ENCODE measurements at places on chromosomes 3 and 15.
A peak's percentile ranks its signal among the peaks of the same experiment; 100 is the strongest.

DNA sequence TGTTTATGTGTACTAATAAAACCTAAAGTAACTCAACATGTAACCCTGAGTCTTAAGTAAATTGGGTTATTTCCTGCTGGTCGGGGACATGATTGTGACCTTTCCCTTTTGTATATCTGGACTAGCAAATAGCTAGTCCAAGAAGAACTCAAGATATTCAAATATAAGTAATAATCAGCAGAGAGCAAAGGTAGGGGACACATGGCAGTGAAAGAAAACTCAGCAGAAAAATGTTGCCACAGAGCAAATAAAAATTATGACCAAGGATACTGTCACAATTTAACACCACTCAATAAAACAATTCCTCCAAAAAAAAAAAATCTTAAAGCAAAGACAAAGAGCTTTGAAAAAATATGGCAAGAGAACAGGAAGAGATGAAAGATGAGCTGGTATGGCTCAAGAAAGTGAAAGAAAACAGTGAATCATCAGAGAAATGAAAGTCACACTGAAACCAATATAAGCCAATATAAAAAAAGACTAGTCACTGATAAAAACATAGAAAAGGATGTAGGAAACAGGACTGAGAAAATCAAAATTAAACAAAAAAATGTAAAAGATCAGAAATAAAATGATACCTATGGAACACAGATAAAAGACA lies 43.4 kb downstream of the HLTF start:
- DNase-seq, result no peak

GRCh38 chr3:187849016-187849654 lies 103.9 kb upstream of the BCL6 start:
- no peak for DNase-seq

DNA sequence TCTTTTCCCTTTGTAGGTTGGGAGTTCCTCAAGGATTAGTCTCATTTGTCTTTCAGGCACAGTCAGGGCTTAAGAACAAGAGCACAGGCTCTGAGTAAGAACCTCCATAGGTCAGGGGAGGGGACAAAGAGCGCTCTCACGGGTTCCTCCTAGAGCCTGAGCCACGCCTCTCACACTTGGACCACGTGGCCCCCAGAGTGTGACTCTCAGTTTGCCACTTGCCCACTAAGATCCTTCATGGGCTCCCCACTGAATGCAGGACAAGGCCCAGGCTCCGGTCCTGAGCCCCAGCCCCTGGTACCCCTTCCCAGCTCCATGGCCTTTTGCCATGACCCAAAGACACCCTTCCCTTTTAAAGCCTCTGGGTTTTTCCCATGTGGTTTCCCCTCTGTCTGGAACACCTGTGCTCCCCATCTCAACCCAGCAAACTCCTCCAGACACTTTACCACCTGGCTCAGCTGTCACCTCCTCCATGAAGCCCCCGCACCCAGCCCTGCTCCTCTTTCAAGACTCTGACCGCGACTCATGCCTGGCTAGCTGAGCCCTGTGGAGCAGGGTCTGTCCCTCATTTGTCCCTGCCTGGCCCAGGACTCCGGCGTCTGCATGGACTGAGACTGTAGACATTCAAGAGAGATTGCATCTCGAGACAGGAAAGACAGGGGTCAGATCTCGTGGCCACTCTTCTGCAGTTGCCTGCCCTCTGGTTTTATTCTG lies 32.7 kb downstream of the IQSEC1 start:
- no peak for DNase-seq

- peak; percentile 74 for DNase-seq
Measured at GRCh38 chr3:46006238-46007032, 10.8 kb upstream of the FYCO1 start.

DNA sequence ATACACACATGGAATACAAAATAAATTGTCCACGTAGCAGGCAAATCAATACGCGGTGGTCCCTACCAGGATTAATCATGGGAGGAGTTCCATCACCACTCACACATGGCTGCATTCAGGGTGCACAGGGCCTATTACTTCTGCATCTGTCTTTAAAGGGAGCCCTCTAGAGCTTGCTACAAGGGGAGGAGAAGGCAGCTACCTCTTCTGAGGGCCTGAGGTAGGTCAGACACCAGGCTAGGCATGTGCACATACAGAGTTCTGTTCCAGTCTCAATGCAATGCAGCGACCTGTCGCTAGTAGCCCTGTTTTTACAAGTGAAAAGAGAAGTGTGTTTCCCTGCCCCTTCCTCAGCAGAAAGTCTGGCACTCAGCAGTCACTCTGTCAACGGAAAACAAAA lies 102.7 kb downstream of the ROBO2 start:
- no peak for DNase-seq

GRCh38 chr3:94004301-94004910 lies 24.0 kb downstream of the STX19 start:
- DNase-seq, result no peak

GRCh38 chr15:52834379-52834778 lies 44.2 kb upstream of the ONECUT1 start:
- no peak for DNase-seq
